ENCODE measurements at places on chromosomes 12 and 14. TPM values are rescaled to one million over a fixed set of nuclear protein-coding genes. Genes with fewer than 3 reads are reported as not detected.

DNA sequence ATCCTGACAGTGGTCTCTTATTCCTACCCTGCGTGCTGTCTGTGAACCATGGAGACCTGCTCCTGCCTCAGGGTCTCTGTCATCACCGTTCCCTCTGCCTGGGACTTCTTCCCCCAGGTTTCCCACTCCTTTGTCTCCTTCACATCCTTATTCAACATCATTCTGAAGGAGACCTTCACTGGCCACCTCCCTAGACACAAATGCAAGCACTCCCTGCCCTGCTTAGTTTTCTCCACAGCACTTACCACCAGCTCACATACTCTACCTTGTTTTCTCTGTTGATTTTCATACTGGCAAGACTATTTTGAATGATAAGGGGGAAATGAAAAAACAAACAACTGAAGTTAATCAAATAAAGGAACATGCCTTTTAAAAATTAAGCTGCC, 192.8 kb downstream of the ANO6 start:
- DNase-seq: no peak

GRCh38 chr12:87311206-87311605, 718.0 kb downstream of the C12orf50 start:
- no peak for DNase-seq

DNA sequence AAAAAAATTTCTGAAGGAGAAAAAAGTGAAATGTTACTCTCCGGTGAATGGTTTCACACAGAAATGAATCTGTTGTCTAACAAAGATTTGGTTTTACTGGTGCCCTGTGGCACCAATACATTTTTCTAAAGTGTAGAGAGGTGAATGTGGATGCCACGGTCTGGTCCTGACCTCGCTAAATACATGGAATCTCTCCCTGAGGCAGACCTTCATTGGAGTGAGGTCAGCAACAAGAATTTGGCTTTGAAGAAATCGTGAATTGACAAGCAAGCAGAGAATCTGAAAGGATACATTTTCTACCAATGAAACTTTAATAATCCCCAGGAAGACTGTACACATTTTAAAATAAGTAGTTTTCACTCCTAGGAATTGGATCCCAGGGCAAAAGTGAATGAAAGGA, 81.2 kb upstream of the OTOGL start:
- DNase-seq: no peak

DNA sequence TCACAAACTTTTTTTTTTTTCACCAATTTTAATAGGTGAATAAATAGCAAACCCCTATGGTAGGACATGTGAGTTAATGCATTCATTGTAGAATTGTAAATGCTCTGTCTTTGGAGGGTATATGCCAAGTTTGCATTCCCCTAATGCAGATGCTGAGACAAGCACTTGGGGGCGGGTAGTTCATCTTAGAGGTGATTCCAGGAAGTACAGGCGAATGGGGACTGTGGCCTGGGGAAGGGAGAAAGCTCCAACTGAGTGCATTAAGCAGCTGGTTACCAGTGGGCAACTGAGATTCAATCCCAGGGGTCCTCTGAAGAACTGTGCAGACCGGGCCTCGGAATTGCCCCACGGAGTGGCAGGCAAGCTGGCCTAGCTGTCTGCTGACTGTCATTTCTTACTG, 107.6 kb downstream of the ZNF664 start:
- no peak for DNase-seq

The CLEC1B gene
- total RNA-seq: not detected

The FGF23 gene
- total RNA-seq: 0.56 TPM

All from GM23338 (cell line).